GM23338 (cell line): ENCODE measurements at places on chromosomes 1 and 21. TPM values are rescaled to one million over a fixed set of nuclear protein-coding genes. Genes with fewer than 3 reads are reported as not detected.

TRIM67 gene
- total RNA-seq, result 0.03 TPM in 1 of 2 replicates, not detected in the other

ANP32E gene
- 88.6 and 100 TPM in 2 replicates for total RNA-seq

RGS4 gene
- total RNA-seq, result 0.38 and 1.0 TPM in 2 replicates

DNA sequence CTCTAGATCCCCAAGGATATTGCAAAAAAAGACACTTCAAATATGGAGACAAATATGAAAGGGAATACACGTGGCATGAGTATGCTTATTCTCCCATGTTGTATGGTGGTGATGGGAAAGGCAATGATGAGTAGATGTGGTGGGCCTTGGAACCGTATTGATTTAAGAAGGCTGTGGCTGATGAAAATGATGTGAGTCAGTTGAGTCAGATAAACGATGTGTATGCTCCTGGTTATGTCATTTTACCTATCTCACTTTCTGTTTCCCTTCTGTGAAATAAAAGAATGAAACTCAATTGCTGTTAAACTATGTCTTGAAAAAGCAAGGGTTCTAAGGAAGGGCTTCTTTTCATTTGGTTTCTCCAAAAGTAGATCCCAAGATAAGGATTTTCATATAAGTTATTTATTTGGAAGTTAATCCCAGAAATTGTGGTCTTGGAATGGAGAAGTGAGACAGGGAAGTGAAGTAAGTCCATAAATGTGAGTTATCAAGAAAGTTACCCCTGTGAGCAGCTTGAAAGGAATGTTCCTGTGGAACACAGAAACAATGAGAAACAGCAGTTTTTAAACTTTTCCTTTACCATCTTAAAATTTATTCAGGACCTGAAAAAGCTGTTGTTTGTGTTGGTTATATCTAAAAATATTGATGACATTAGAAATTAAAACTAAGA, 292.0 kb downstream of the DUSP10 start:
- no peak for DNase-seq

DNA sequence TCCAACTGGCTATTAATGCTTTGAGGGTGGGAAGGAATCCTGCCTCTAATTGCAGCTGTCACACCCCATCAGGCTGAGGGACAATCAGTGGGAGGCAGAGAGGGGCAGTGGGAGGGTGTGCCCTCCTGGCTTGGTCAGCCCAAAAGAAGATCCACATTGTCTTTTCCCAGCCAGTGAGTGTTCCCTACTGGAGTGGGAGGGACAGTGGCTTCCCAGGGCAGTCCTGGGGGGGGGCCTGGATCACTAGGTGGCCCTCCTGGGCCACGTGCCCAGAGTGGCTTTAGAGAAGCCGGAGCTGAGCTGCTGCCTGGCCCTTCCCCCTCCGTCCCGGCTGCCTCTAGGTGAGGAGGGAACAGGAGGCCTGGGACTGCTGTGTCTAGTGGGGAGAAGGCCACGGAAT, 14.0 kb downstream of the INKA2 start:
- no peak for DNase-seq
